ENCODE measurements at places on chromosomes 5 and 9.

GRCh38 chr5:139383275-139383992 lies at the start of gene SLC23A1:
Gene SLC23A1, minus strand, starts transcription at chr5:139383297. Its CDS starts 44 bp downstream, at chr5:139383253.
- no peak for DNase-seq

- DNase-seq = no peak
Observed at GRCh38 chr5:129001841-129002526, 36.7 kb downstream of the SLC27A6 start.

GRCh38 chr5:4081466-4081865 lies 485.8 kb downstream of the IRX1 start:
- no peak for DNase-seq

- no peak for DNase-seq
Observed at GRCh38 chr9:77632652-77633051, 15.5 kb downstream of the GNA14 start.

DNA sequence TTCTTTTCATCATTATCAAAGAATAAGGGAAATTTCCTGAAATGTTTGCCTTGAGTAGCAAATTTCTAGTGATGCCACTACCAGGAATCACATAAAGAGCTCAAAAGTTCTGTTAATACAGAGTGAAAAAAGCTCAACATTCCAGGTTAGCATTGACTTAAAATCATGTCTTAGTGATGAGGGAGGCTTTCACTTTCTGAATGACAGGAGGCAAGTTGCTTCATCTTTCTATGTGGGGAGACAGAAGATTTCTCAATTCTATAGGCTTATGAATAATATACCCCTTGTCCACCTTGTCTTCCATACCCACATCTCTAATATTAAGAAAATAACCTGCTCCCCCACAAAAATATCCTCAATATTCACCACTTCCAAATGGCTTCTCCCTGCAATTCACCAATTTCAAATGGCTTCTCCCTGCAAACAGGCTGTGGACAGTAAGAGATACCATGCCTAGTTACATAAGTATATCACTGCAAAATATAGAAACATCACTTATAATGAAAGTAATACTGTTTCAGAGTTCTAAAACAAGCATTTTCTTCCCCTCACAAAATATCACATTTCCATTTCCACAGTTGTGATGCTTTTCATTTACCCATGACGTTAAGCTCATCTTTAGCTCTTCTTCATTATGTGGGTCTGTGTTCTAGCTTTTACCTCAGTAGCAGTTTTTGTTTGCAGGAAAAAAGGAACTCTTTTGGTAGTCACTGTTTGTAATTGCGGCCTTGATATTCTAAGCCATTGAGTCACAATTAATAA lies 2.2 kb upstream of the JAK2 start:
- no peak for DNase-seq

DNA sequence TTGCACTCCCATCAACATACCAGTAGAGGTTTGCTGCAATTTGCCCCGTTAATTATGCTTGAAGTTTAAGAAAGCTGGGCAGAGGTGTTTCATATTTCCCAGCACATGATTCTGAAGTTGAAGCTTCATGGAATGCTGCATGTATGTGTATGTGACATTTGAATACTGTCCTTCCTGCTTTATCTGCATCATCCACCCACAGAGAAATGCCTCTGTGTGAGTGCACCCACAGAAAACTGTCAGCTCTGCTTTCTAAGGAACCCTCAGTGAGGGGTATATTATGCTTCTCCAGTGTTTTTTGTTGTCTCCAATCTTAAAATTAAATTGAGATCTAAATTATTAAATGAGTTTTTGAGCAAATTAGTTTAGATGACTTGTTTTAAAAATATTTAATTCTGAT lies 358.1 kb upstream of the PIK3R1 start:
- no peak for DNase-seq
